ENCODE measurements at places on chromosomes 2 and 18.

DNA sequence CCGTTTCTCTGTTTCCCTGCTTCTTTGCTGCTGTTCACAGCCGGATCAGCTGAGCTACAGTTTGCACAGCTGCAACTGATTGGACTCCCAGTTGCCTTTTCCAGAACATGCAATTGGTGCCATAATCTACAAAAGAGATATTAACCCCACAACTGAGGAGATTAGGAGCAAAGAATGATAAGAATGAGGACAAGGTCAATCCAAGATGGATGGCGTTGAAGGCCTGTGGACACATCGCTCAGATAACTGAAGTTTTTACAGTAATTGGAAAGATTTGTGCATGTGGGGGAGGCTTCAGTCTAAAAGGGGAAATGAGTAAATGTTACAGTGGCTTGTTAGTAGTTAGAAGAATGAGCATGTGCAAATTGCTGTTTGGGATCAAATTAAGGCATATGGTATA, 263.2 kb downstream of the TGIF1 start:
- DNase-seq, result no peak

DNA sequence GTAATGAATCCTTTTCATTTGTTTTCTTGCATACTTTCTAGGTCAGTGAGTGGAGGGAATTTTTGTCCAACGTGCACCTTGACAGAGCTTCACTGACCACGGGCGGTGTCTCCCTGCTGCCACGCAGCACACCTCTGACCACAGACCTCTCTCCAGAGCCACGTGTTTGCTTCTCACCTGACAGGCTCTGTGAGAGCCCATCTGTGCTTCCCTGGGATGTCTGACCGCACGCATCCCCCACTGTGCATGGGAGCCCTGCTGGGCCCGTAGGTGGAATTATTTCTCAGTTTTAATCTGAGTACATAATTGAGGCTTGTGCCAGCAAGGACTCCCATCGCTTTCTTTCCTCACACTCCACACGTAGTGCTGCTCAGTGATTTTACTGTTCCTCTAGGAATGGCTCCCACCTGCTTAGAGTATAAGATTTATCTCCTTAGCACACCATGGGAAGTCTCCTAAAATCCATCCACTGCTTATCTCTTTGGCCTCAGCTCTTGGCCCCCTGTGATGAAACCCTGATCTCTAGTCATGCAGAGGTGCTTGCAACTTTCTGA, 482.6 kb downstream of the TSN start:
- DNase-seq, result no peak

- no peak for DNase-seq
Observed at GRCh38 chr2:1869987-1870386, 125.7 kb upstream of the PXDN start.

GRCh38 chr2:25228848-25229278, 60.5 kb upstream of the POMC start:
- DNase-seq, result peak; percentile 36

GRCh38 chr18:37567994-37568359, 2.4 kb upstream of the CELF4 start:
- no peak for DNase-seq

- DNase-seq, result no peak
Observed at GRCh38 chr2:151374436-151374835, 17.0 kb downstream of the TNFAIP6 start.

- no peak for DNase-seq
Observed at GRCh38 chr2:27155069-27155520, 6.3 kb downstream of the TCF23 start.
